ENCODE measurements at places on chromosomes 7 and 10.

- DNase-seq = no peak
These were observed 156.0 kb downstream of the GLI3 start for GRCh38 chr7:42080841-42081586.

GRCh38 chr10:109996766-109997171 lies 11.0 kb upstream of the ADD3 start:
- DNase-seq = no peak

DNA sequence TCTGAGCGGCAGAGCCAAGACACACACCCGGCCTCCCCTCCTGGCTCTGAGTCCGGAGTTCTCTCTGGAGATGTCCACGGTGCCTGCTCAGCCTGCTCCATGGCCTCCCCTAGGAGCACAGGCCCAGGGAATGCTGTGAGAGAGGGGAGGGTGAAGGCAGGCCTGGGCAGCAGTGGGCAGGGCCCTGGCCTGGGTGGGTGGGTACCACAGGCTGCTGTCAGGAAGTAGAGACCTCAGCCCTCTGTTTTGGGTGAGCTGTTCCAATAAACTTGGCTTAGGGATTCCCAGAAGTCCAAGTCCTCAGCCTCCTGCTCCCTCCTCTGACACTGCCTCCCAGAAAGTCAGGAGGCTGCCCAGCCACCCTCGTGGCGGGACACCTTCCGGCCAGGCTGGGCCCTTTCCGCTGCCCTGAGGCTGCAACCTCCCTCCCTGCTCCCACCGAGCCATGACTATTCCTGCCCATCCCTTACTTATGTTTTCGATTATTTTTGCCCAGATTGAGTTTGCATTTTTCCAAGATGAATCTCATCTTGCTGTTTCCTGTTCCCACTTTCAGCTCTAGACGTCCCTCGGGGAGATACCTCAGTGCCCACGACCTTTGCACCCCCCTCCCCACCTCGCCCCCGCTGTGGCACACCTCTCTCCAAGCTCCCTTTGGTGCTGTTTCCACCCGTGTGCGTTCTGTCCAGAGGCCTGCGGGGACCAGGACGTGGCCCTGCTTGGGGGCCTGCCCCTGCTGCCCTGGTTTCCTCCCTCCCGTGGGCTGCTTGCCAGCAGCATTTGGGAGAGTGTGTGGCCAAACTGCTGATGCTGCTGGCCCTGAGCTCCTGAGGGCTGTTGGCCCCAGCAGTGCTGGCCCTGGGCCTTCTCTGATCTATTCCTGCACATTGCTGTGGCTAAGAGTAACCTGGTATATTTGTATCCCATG lies 5.8 kb upstream of the POLM start:
- peak; percentile 92 for DNase-seq

- DNase-seq = no peak
These were observed 209.2 kb upstream of the FAM3C start for GRCh38 chr7:121605317-121605680.

- peak; percentile 94 for DNase-seq
These were observed 13.9 kb downstream of the ARHGAP19 start for GRCh38 chr10:97278491-97278989.

DNA sequence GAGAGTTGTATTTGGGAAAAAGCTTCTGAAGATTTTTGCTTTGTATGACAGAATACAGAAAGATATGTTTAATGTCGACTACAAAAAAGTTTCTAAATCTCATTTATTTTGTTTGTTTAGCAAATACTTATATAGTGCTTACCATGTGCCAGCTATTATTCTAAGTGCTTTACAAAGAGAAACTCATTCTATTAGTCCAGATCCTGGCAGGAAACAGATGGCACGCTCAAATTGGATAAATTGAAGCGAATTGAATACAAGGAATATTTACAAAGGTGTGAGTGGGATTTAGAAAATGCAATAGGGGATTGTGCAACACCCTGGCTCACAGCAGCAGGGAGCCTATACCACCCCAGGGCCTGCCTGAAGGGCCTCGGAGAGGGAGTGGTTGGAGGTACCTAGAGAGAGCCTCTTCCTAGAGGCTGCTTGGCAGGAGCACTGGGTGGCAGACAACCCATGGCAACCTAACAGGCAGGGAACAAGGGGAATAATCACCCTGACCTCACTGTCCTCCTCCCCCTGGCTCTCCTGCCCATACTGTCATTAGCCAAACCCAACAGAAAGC lies 27.6 kb upstream of the FAM204A start:
- DNase-seq = no peak

DNA sequence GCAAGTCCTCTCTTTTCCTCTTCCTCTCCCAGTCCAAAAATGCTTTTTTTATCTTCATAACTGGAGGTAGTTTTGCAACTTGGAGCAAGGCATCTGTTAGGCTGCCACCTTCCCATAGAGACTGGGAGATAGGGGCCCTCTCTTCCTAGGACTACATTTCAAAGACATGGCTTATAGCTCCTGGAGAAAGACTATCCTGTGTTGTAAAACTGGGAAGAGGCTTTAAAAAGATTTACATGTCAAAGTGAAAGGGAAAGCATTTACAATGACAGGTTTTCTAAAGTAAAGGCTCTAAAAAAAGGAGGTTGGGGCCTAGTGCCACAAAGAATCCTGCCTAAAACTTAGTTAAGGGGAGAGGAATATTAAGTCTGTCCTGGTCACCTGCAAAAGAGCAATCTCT lies 82.2 kb upstream of the SEMA3E start:
- DNase-seq = no peak

- no peak for DNase-seq
These were observed 119.9 kb downstream of the TFEC start for GRCh38 chr7:115910541-115911164.

DNA sequence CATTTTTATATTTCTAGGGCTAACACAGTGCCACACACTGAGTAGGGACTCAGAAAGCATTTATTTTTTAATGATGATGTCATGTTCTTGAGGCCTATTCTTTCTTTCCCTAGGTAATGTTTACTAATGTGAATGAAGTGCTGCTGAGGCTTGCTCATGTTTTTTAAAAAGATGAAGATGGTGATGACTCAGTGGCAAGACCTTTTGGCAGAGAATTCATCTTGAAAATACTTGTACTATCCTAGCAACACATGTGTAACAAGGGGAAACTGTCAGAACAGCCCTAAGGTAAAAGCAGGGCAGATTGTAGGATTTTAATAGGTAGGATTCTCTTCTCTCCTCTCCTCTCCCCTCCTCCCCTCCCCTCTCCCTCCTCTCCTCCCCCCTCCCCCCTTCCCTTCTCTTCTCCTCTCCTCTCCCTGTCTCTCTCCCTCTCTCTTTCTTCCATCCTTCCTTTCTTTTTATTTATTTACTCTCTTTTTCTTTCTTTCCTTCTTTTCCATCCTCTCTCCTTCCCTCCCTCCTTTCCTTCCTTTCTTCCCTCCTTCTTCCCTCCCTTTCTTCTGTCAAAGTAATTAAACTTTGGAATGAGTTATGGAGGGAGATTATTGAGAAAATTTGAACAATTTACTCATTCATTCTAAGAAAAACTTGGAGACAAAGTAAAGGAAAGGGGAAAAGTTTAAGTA lies 75.3 kb downstream of the ZNF92 start:
- peak; percentile 7 for DNase-seq

- no peak for DNase-seq
These were observed 23.7 kb downstream of the PTEN start for GRCh38 chr10:87887146-87887545.

DNA sequence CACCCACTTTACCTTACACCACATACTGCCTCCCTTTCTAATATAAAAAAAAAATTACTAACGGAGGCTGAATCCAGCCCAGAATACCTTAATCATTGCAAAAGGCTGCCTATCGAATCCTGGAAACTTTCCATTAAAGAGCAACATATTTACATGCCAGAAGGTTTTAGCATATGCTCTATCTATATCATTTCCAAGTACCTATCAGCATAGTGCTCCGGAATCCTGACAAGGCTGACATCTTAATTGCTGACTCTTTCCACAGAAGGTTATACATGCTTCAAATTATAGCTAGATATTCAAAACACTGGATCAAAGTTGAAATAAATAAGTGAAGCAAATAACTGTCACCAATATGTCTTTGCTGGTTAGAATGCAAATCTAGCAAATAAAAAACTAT lies 170.9 kb upstream of the CDK1 start:
- no peak for DNase-seq

DNA sequence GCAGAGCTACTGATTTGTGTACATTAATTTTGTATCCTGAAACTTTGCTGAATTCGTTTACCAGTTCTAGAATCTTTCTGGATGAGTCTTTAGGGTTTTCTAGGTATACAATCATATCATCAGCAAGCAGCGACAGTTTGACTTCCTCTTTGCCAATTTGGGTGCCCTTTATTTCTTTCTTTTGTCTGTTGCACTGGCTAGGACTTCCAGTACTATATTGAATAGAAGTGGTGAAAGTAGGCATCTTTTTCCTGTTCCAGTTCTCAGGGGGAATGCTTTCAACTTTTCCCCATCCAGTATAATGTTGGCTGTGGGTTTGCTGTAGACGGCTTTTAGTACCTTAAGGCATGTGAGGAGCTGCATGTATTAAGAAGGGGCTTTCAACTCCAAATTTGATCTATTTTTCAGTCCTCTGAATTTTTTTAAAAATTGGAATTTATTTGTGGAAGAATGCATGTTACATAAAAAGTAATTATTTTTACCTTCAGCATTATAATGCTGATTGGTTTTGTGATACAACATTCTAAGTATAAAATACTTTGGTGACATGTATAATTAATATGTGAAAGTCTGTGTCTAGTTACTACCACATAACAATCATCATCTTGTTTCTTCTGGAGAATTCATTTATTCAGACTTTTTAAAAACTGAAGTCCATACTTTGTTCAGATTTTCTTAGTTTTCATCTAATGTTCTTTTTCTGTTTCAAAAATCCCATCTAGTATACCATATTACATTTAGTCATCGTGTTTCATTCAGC lies 49.6 kb downstream of the CPED1 start:
- no peak for DNase-seq

DNA sequence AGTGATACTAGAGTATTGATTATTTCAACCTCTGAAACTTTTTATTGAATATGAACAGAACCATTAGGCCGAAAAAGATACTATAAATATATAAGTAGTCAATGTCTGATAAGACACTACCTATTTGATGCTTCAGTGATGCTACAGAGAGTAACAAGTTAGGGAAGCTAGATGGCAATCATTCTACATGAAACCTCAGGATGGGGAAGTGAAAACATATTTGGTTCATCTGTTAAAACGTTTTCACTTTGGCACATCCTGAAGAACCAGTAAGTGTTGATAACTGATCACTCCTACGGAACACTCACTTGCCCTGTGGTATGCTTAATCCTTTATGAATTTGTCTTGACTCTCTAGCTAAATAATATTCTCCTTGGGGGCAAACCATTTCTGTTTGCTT lies 1064.9 kb downstream of the NXPH1 start:
- no peak for DNase-seq

GRCh38 chr7:128201067-128201689 lies 39.9 kb upstream of the LEP start:
- no peak for DNase-seq

- no peak for DNase-seq
These were observed 87.0 kb downstream of the ZNF365 start for GRCh38 chr10:62461120-62461519.

DNA sequence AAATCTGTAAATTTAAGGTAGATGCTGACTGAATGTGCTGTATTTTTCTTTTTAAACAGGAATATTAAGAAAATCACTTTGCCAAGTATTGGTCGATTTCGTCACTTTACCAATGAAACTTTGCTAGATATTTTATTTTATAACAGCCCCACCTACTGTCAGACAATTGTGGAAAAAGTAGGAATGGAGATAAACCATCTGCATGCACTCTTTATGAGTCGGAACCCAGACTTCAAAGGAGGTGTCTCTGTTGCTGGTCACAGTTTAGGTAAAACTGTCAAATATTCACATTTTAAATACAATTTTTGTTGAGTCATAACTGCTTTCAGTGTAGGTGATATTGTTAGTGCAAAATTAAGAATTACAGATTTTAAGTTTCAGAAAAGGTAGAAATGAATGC lies 25.2 kb downstream of the SEC23IP start:
- DNase-seq = no peak

DNA sequence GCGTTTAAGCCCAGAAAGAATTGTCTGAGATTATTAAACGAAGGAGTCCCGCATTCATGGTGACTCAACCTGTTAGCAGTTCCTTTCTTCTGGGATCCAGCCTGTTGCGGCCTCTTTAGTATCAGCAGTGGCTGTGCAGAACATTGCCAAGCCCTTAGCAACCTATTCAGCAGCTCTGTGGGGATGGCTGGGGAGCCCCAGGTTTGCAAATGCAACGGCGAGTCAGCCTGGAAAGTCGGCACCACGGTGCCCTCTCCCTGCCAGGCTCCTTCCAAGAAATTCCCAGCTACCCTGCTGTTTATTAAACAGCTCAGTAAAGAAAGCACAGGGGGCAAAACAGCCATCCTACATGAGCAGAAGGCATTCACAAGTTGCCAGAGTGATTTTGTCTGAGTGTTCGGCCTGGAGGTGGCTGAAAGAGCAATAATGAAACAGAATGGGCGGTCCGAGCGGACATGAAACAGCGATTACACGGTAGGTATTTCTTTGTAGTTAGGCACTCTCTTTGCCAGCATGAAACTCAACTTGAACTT lies 198.3 kb downstream of the BAMBI start:
- DNase-seq = no peak

DNA sequence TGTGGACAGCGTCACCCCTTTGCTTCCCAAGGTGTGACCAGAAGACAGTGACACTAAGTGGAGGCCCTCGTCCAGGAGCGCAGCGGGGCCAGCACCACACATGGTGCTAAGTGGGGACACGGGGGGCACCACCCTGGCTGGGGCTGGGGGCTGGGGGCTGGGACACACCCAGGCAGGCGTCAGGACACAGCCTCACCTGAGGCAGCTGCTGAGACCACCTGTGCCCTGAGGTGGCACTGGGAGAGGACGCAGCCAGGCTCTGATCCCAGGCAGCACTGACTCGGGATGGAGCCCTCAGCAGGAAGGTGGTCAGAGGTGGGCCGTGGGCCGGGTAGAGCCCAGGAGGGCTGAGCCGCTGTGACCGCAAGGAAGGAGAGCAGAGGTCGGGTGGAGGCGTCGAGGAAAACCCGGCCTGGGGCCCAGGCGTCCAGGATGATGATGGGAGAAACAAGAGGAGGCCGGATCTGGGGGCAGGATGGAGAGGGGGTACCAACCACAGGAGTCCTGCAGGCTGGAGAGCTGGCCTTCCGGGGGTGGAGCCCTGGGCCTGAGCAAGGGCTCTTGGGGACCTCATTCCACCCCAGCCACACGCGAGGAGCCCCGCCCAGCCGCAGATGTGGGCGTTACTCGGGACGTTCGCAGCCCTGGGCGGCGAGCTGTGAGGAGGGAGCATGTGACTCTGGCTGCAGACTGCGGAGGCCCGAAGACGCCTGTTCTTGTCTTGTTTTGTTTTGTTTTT lies 22.5 kb downstream of the LRRC27 start:
- no peak for DNase-seq

Data from AG09319 (cell line).